ENCODE measurements at places on chromosomes 4 and X.

DNA sequence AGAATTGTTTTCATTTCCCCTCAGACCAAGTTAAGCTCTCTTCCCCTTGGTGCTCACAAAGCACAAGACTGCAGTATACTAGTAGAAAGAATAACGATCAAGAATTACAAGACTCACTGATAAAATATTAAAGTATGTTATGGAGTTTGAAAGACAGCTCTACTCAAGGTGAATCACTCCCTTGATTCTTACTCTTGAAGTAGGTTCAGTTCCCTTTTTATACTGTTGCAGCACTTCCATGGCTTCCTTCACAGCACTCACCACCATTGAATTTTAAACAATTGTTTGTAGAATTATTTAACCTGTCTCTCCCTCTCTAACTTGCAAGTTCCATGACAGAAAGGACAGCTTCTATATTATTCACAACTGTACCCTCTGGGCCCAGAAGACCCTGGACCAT, 42.2 kb downstream of the CASK start:
- H3K4me1 ChIP-seq, result no peaks in the 10 kb centered on the region
- no peak overlapping the region for H3K4me3 ChIP-seq
- DNase-seq, result no peak
- H3K27ac ChIP-seq, result no peak overlapping the region

GRCh38 chrX:9767375-9767774, 1.7 kb upstream of the GPR143 start:
- H3K4me1 ChIP-seq, result no peaks in the 10 kb centered on the region
- H3K27me3 ChIP-seq, result peaks cover 24% of the 10 kb centered on the region
- no peak overlapping the region for H3K4me3 ChIP-seq
- H3K36me3 ChIP-seq, result no peaks in the 10 kb centered on the region
- no peak overlapping the region for H3K27ac ChIP-seq

DNA sequence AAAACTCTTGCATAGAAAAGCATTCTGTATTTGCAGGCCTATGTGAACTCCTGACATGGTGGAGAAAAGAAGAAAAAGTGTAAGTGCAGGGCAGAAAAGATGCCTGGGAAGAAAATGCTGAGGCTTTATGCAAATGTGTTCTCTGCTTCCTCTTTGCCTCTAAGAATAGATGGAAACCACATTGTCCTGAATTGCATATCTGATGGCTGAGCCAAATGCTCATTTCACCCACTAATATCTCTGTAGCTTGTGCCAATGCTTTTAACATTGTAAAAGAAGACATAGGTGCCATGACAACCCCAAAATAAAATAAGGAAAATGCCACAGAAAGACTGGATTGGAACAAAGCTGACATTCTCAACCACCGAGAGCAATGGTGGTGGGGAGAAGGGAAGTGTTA, 307.4 kb downstream of the GRIA2 start:
- H3K36me3 ChIP-seq, result no peaks in the 10 kb centered on the region
- no peaks in the 10 kb centered on the region for H3K27me3 ChIP-seq
- no peak overlapping the region for H3K4me3 ChIP-seq
- no peak overlapping the region for H3K27ac ChIP-seq

DNA sequence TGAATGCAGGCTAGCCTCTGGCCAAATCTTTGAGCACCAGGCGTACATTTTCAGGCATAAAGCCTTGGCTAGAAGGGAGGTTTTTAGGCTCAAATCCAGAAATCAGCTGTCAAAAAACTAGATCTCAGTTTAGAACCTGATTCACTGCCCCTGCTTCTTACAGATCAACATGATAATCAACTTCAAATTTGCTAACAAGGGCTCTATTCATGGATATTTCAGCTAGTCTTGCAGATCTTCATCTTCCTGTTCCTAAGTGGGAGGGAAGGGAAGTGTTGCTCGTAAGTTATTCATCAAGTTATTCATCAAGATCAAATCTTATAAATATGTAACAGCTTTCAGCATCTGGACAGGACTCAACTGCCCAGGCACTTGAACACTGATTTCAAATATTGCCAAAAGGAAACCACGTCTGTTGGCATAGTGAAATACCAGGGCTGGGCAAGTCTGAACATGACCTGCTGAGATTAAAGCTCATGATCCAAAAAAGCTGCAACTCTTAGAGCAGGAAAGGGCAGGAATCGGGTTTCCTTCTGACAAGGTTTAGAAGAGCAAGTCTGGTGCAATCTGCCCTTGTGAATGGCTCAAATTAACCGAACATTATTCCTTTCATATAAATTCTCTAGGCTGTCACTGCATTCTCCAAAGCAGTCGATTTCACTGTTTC, 200.3 kb downstream of the PDGFC start:
- no peaks in the 10 kb centered on the region for H3K36me3 ChIP-seq
- no peaks in the 10 kb centered on the region for H3K27me3 ChIP-seq
- H3K4me3 ChIP-seq, result peak overlapping the region; percentile 6
- DNase-seq, result no peak

DNA sequence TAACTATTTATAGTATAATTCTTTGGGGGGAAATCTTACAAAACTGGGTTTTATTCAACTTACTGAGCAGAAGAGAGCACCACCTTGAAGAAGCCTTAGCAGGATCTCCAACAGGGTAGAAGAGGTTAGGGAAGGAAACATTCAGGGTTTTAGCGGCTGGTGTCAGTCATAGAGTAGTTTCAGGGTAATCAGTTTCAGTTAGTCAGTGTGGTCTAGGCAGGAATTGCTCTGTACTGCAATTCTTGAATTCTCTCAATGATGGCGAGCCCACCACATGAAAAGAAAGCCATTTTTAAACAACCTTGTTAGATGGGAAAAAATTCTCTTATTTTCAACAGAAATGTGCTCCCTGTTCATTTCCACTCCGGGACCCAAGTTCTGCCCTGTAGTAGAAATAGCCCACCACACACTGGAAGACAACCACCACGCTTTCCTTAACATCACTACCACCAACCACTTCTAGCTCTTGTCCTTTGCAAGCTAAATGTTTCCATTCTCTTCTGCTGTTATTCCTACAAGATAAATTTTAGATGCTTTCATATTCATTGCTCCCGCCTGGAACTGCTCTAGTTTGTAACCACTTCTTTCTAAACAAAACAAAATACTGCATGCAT, 25.9 kb downstream of the COL25A1 start:
- H3K4me3 ChIP-seq, result no peak overlapping the region
- H3K36me3 ChIP-seq, result no peaks in the 10 kb centered on the region
- H3K4me1 ChIP-seq, result no peaks in the 10 kb centered on the region
- DNase-seq, result no peak
- no peaks in the 10 kb centered on the region for H3K27me3 ChIP-seq
- H3K27ac ChIP-seq, result no peak overlapping the region

DNA sequence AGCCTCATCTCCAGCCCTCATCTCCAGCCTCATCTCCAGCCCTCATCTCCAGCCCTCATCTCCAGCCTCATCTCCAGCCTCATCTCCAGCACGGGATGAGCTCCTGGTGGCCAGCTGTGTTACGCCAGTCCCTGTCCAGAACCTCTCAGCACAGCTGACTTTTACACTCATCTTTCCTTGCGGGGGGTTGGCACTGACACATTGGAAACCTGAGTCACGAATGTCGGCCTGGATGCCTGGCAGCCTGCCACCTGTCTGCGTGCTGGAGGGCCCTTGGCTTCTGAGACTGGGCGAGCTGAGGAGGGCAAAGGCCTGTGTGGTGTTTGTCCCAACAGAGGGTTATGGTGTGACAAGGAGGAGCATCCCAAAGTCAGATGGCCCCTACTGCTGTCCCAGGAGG, 66.1 kb upstream of the HGFAC start:
- no peak for DNase-seq
- peaks cover 25% of the 10 kb centered on the region for H3K36me3 ChIP-seq
- no peak overlapping the region for H3K27ac ChIP-seq
- no peaks in the 10 kb centered on the region for H3K4me1 ChIP-seq

- DNase-seq, result no peak
- H3K27ac ChIP-seq, result no peak overlapping the region
Observed at GRCh38 chr4:21596521-21596920, 352.1 kb downstream of the KCNIP4 start.

GRCh38 chrX:96474741-96475125, 209.9 kb upstream of the DIAPH2 start:
- H3K27me3 ChIP-seq, result no peaks in the 10 kb centered on the region
- no peak overlapping the region for H3K4me3 ChIP-seq
- no peaks in the 10 kb centered on the region for H3K4me1 ChIP-seq
- H3K36me3 ChIP-seq, result no peaks in the 10 kb centered on the region
- no peak for DNase-seq

DNA sequence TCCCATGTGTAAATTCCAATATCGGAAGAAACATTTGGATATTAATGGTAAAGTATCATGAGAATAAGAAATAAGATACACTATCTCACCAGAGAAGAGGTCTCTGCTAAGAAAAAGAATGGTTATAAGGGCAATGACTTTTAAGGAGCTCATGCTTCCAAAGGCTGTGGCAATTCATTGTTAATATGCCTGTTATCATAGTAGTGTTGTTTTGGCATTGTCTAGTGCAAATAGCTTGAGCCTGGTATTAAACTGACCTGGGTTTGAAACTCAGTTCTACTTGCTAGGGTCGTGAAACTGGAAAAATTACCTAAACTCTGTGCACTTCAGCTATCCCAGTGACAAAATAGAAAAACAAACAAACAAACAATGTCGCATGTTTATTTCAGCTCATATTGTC, 8.8 kb downstream of the HPGDS start:
- H3K27me3 ChIP-seq, result no peaks in the 10 kb centered on the region
- H3K36me3 ChIP-seq, result no peaks in the 10 kb centered on the region
- no peak overlapping the region for H3K4me3 ChIP-seq
- H3K4me1 ChIP-seq, result peaks cover 8% of the 10 kb centered on the region

DNA sequence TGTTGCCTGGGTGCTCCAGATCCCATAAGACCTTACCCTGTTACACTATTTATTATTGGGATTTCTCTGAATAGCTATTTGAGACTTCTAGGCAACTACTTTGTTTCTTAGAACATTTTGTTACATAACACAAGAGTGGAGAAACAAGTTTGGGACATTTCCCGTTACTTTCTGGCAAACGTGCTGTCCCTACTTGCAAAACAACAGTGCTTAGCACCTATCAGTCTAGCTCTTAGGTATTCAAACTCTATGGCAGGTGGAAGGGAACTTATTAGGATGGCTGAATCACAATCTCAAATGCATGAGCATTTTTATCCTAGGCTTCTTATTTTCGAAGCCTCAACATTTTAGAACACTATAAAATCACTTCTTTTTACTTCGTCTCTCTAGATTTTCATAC, 613.6 kb downstream of the DMD start:
- H3K27me3 ChIP-seq, result no peaks in the 10 kb centered on the region
- no peaks in the 10 kb centered on the region for H3K4me1 ChIP-seq
- no peaks in the 10 kb centered on the region for H3K36me3 ChIP-seq
- H3K4me3 ChIP-seq, result no peak overlapping the region
- DNase-seq, result no peak

DNA sequence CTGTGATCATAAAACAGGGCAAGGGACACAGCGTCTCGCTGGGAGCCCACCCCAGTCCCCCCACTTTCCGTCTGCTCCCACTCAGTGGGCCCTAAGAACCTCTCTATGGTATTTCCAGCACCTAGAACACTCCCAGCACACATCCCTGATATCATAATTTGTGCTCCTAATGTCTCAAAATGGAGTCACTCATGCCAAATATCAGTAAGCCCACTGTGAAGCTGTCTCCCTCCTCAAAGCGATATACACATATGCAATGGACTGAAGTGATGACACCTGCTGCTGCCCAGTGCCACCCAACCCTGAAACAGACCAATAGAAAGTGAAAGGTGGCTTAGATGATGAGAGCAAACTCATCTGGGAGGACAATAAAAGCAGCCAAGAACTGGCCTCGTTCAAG, 17.9 kb downstream of the ENPP6 start:
- H3K4me1 ChIP-seq, result peaks cover 13% of the 10 kb centered on the region
- no peak overlapping the region for H3K27ac ChIP-seq
- no peaks in the 10 kb centered on the region for H3K27me3 ChIP-seq
- no peak for DNase-seq

DNA sequence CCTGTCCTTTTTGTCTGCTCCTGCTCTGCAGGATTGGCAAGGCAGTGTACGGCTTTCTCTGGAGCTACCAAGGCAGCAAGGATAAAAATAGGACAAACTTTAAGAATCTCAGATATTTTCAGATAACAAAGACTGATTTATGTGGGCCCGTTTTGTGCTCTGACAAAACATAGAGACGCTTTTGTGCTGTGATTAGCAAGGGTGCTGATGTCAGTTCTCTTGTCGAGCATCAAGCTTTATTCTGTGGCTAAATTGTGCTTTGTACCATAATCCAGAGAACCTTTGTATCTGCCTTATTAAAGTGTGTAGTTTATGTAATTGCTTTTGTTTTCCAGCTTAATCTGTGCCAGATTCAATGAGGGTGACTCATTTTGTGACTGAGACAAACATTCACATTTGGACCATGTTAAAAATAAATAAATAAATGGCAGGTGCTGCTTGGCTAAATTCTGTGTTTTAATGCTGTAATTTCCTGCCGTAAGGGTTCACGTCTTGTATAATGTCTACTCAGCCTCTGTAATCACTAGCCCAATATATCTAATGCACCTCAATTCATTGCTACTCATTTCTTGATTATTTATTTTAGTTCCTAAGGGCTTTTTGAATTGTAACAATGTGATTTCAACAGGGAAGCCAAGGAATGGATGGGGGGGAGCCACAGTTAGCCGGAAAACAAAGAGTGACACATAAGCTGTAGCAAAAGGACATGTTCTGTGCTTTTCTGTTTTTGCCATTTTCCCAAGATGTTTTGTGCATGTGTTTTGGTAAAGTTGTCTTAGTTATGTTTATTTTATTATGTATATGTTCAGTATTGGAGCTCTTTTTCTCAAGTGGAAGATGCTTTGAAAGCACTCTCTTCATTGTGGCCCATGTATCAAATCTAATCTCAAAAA, 75.1 kb downstream of the GAB1 start:
- H3K27ac ChIP-seq, result peak overlapping the region; percentile 64
- DNase-seq, result no peak
- H3K36me3 ChIP-seq, result no peaks in the 10 kb centered on the region
- H3K4me3 ChIP-seq, result peak overlapping the region; percentile 22

DNA sequence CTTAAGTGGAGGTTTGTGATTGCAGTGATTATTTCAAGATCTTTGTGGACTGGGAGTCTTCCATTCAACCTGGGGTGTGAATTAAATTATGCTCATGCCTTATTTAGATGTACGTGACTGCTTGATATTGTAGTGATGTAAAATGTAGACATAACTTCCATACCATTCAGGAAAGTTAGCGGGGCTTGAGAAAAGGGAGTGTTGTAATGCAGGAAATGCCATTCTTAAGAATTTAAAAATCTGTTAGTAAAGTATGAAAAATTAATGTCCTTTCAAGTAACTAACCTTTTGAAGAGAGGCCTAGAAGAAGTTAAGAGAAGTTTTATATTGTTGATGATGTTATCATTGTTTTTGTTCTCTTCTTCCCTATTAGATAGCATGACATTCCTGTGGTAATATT, 318.2 kb downstream of the CCSER1 start:
- no peak overlapping the region for H3K27ac ChIP-seq
- no peak for DNase-seq
- no peaks in the 10 kb centered on the region for H3K36me3 ChIP-seq
- H3K4me3 ChIP-seq, result no peak overlapping the region
- H3K27me3 ChIP-seq, result no peaks in the 10 kb centered on the region
